ENCODE measurements at places on chromosomes 2 and 18. TPM values are rescaled to one million over a fixed set of nuclear protein-coding genes. Genes with fewer than 3 reads are reported as not detected.

DNA sequence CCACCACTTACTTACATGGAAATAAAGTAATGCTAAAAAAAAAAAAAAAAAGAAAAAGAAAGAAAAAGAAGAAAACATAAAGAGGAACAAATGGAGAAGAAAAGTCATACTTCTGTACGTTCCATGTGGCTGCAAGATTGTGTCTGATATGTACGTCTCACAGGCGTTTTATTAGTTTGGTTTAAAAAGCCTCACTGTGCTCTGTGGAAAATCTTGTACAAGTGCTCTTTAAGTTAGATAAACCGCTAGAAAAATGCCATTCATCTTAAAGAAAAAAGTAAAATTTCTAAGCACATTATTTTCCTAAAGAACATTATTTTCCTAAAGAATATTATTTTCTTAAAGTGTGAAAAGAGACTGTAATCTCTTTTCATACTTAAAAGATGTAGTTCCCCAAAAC is 165.1 kb downstream of the ZNF521 start:
- H3K27ac ChIP-seq, result no peak overlapping the region
- H3K4me1 ChIP-seq, result peaks cover 7% of the 10 kb centered on the region
- no peaks in the 10 kb centered on the region for H3K27me3 ChIP-seq
- H3K4me3 ChIP-seq, result no peak overlapping the region
- H3K36me3 ChIP-seq, result peaks cover 13% of the 10 kb centered on the region

DNA sequence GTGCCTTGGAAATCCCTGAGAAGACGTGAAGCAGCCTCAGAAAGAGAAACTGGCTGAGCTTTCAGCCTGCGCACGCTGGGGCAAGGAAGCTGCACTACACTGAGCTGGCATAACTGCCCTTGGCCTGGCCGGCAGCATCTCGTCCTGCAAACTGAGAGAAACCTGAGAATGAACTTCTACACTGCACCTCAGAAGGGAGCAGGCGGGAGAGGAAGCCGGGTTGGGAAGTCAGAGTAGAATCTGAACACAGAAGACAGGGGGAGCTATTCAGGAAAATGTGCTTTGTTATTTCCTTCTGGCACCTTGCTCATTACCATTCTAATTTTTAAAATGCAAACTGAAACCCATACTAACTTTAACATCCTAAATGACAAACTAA is 70.9 kb downstream of the ZEB2 start:
- no peak overlapping the region for H3K4me3 ChIP-seq
- H3K36me3 ChIP-seq, result peaks cover 34% of the 10 kb centered on the region
- DNase-seq, result no peak
- peak overlapping the region; percentile 19 for H3K27ac ChIP-seq

DNA sequence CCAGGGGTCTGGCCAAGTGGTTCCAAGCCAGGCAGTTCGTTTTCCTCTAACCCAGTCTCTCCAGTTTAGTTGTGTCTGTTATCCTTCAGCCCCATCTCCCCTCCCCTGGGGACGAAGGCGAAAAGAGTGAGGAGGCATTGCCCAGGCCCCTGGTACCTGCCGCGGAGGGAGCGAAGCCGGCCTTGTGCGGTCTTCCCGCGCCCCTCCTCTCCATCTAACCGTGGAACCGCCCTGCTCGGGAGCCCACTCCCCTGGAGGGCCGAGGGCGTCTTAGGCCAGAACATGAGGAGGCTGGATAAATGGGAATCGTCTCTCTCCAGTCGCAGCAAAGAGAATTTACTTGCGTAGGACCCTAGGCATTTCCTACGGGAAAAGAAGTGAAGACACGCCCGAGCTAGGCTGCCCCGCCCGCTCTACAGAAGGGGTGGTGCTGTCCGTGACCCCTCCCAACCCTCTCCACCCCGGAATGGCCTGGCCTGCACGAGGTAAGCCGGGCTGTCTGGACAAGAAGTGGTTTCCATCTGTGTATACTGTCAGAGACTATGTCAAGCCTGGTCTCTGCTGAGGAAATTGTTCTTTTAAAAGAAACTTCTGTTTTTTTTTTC is 156.2 kb downstream of the MIB1 start:
- no peak overlapping the region for H3K4me3 ChIP-seq
- H3K27me3 ChIP-seq, result peaks cover 28% of the 10 kb centered on the region
- H3K4me1 ChIP-seq, result no peaks in the 10 kb centered on the region
- H3K36me3 ChIP-seq, result no peaks in the 10 kb centered on the region
- H3K27ac ChIP-seq, result no peak overlapping the region
- no peak for DNase-seq

DNA sequence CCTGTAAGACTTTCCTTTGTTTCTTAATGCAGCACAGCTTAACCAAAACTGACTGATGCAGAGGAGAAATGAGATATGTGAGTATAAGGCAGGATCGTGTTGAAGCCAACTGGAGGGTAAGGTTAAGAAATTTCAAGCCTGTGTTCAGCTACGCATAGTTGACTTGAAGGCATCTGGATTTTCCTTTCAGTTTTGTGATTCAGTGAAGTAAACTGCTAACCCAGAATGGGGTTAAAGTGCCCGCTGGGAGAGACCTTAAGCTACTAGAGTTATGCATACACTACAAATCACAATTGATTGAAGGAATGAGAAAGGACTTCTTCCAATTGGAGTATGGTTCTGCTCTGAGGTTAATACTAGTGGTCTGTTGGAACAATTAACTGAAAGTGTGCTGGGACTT is 22.6 kb downstream of the THSD7B start:
- no peak for DNase-seq
- H3K36me3 ChIP-seq, result no peaks in the 10 kb centered on the region
- no peaks in the 10 kb centered on the region for H3K4me1 ChIP-seq
- no peak overlapping the region for H3K4me3 ChIP-seq

DNA sequence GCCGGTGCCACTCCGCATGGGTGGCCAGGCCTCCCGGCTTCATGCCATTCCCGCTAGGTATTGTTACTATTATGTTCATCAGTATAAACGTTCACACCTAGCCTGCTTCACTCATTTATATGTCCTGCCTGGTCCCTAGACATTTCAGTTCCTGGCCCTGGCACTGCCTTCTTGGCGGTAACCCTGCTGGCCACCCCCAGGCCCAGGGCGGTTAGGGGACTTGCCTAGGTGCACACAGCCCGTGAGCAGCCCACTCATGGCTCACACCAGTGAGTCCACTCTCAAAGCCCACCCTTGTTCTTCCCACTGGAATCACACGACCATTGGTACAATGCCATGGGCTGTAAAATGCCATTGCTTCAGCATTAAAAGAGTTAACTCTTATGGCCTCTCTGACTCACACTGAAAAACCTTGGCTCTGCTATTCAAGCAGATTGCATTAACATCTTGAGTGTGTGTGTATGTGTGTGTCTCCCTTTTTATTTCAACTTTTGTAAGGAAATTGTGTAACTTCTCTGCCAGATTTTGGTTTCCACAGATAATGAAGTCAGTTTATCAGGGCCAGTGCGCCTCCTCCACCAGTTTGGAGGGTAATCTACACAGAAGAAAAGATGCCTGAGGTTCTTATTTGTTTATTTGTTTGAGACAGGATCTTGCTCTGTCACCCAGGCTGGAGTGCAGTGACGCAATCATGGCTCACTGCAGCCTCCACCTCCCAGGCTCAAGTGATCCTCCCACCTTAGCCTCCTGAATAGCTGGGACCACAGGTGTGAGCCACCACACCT is 74.2 kb downstream of the RAB31 start:
- no peaks in the 10 kb centered on the region for H3K27me3 ChIP-seq
- DNase-seq, result no peak
- H3K27ac ChIP-seq, result peak overlapping the region; percentile 68
- no peak overlapping the region for H3K4me3 ChIP-seq
- peaks cover 18% of the 10 kb centered on the region for H3K36me3 ChIP-seq

The TMEM182 gene
- total RNA-seq, result 3.1 TPM

The SCN7A gene
- not detected for total RNA-seq

The C1QL2 gene
- total RNA-seq, result not detected

Data from osteocyte (in vitro differentiated cells).